ENCODE measurements at places on chromosomes 1 and 21.

- DNase-seq, result no peak
Measured at GRCh38 chr1:223405507-223405906, 12.3 kb downstream of the CCDC185 start.

- no peak for DNase-seq
Measured at GRCh38 chr1:165169028-165169427, 187.5 kb downstream of the LMX1A start.

DNA sequence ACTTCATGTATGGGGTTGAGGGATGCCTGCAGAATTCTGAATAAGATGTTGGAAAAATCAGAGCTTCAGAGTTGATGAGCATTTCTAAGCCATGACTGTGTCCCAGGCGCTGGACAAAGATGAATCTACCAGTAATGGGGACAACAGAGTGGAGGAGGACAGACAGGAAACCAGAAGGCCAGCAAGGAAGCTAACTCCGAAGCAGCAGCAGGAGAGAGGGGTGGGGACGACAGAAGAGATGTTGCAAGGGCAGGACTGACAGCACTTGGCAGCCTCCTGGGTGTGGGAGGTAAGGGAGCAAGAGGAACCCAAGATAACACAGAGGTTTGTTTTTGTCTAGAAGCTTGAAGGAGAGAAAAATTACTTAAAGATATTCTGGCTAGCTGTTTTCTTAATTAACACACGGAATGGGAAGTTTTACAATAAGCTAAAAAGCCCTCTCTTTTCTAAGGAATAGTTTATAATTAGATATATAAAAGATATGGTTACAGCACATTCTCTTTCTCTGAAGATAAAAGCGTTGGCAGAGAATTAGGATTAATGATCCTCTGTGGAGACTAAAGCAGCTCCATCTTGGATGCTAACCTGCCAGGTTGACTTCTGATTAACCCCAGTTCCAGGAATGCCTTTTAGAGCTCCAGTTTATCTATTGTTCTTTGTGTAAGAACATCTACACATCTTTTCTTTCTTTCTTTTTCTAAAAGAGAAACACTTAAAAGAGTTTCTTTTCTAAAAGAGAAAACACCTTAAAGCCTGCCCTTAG lies 92.7 kb downstream of the TENT5C start:
- no peak for DNase-seq

GRCh38 chr1:67832737-67833601 lies at the start of gene GNG12:
Gene GNG12 (minus strand): TSS chr1:67833467. CDS start chr1:67707686, 125,781 bp downstream.
- DNase-seq, result peak; percentile 77

- no peak for DNase-seq
Measured at GRCh38 chr1:234734412-234734835, 124.4 kb upstream of the IRF2BP2 start.

- DNase-seq, result no peak
Measured at GRCh38 chr21:44458971-44459711, 3.8 kb downstream of the LRRC3 start.

GRCh38 chr1:105608713-105609112 lies 1447.8 kb upstream of the PRMT6 start:
- DNase-seq, result no peak

GRCh38 chr21:33684923-33685560 lies 42.7 kb downstream of the ITSN1 start:
- DNase-seq, result no peak

DNA sequence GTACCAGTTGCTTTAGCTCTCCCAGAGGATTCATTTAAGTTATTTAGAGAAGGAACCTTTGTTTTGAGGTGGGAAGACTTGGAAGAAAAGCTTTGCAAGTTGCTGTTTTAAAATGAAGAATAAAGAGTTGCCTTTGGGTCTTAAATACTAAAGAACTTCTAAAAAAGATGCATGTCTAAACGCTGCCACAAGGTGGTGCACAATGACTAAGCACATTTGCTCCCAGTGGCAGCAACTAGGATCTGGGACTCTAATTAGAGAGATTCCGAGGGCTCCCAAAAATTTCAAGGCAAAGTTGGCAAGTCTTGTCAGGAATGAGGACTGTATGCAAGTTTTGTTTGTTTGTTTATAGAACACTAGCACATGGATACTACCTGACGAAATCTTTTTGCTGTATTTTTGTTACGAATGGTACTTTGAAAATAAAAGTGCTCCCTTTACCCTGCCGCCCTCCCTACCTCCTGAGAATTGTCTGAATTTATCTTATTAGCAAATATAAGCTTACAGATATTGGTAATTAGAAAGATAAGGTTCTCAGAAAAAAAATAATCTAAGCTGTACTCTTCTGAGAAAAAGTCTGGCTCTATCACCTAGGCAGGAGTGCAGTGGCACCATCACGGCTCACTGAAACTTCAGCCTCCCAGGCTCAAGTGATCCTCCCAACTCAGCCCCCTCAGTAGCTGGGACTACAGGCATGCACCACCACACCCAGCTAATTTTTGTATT lies 121.8 kb downstream of the HFM1 start:
- DNase-seq, result peak; percentile 22

DNA sequence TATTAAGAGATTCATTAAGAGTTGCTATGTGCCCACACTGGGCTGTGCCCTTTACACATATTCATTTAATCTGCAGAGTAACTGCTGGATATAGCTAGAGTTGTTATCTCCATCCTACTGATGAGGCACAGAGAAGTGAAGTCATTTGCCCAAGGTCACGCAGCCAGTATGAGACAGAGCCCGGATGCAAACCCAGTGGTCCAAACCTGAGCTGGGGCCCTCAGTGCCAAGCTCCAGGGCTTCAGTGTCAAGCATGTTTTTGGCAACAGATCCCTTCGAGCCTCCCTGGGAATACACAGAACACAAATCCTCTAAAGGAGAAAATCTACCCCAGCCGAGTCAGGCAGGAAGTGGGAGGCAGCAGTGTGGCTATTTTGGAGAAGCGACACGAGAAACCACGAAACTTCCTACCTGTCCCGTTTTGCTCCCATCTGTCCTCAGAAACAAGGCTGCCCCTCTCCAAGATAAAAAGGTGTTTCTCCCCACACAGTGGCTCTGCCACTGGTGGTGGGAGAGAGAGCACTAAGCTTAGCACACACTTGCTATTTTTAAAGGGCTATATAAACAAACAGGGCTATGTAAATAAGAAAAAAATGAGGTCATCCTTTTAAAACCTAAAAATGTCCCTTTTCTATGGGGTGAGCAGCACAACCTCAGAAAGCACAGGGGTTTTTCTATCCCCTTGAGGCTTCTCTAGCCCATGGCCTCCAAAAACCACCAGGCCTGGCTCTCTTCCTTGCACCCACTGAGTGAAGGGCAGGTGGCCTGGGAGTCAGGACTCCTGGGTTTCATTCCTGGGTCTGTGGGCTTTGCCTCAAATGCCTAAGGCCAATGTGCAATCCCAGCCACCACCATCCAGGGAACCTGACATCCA lies 138.6 kb upstream of the EDN2 start:
- DNase-seq, result no peak

DNA sequence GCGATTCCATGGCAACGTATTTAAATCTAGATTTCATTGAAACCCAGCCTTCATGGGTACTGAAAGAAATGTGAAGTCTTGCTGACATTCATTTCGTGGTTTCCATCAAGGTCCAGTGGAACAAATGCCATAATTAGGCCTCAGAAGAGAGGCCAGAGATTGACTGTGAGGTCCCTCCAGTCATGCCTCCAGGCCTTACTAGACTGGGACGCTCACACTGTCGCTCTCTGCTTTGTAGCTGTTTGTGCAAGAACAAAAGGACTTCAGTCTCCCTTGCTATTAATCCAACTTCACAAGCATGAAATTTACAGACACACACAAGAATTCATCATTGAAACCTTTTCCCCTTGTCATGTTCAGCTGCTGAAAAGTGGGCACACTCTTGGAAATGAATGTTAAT lies 180.4 kb upstream of the FOXD3 start:
- no peak for DNase-seq

DNA sequence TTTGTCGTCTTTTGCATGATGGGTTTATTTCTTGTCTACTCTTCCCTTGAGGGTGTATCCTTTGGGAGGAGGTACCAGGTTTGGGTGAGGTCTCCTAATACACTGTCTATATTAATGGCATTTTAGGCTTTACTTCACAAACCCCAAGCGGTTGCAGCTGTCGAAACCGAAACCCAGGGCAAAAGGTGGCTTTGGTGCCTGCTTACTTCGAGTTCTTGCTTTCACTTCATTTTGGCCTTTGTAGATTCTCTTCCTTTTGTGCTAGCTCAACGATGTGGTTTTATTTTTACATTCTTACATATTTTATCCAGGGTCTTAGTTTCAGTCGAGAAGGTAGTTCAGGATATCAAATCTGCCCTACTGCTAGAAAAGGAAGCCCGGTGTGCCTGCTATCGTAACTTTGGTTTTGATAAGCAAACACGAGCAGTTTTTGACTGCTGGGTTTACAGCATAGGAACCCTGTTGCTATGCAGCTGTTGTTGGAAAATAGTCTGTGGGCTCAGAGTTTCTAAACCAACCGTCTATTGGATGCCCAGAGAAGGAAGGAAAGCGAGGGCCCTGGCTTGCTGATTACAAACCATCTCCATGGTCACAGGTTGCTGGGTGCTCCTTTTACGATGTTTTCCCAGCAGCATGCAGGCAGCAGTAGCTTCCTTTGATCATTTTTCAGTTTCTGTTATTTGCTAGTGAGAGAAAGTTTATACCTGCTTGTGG lies 9.8 kb upstream of the TSPAN2 start:
- no peak for DNase-seq

Data from H54 (cell line).